ENCODE measurements at places on chromosomes 6 and 20. TPM values are rescaled to one million over a fixed set of nuclear protein-coding genes. Genes with fewer than 3 reads are reported as not detected.

The PGBD1 gene
- total RNA-seq: 6.9 TPM

DNA sequence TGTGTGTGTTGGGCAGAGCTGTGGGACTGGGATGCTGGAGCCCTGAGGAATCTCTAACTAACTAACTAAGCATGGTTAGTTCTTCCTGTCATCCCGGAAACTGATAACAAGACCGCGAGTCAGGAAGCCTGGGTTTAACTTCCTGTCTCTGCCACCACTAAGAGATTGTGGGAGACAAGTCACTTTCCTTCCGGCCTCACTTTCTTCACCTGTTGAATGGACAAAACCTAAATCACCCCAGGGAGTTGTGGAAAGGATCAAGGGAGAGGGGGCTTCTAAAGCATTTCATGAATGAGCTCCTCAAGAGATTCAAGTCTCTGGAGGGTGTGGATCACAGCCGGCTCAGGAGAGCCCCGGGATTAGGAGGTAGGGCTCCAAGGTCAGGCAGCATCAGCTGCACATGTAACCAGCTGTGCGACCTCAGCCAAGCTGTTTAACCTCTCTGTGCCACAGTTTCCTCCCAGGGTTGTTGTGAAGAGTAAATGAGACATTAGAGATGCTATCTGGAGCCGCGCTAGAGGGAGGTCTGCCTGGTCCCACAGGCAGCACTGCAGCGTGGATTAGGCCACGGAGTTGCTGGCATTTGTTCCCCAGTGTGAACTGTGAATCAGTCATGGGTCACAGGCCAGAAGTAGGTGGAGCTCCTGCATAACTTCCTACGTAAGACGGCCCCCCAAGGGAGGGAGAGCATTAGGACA is 105.1 kb downstream of the TOX2 start:
- DNase-seq: no peak

The KIAA0408 gene
- total RNA-seq: not detected

The CDH22 gene
- total RNA-seq: not detected

The DNAH8 gene
- total RNA-seq: not detected

GRCh38 chr6:116012471-116012949 is 48.2 kb downstream of the FRK start:
- peak; percentile 25 for DNase-seq

DNA sequence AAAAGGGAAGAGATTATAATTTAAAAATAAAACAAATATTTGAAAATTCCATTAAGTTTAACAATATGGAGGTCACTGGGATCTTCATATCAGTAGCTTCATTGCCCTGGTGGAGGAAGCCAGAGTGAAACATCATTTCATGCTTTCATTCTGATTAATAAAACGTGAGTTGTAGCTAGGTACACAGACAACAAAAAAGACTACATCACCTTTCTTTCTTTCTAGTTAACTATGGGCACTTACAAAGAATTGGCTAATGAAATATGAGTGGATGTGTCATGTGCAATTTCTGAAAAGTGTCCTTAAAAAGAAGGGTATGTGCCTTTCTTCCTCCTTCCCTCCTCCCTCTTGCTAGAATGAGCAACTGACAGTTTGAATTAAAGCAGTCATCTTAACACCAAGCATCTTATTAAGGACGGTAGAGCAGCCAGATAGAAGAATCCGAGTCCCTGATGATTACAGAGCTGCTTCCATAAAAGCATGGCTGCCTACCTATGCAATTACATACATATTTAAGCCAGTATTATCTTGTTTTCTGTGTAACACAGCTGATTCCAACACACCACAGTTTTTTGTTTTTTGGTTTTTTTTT is 3.4 kb downstream of the SERAC1 start:
- no peak for DNase-seq

GRCh38 chr6:47545223-47545622 is 67.6 kb downstream of the CD2AP start:
- no peak for DNase-seq

DNA sequence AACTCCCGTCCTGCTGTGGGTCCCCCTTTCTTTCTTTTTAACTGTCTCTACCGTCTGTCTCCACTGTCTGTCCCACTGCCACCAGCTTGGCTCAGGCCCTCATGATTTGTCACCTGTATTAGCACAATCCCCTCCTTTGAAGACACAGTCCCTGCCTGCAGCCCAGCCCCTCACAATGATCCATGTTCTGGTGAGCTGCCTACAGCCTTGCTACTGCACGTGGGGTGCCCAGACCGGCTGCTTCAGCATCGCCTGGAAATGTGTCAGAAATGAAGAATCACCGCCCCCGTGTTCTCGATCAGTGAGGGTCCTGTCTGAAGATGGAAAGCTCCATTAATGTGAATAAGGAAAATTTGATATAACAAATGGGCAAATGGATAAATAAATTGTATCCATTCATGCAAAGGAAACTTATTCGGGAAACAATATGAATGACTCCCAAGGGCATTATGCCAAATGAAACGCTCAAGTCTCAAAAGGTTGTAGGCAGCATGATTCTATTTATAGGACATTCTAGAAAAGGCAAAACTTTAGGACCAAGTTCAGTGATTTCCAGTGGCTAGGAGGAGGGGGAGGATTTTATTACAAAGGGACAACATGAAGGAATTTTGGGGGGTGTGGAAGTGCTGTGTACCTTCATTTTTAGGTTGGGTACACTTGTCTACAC is 59.4 kb upstream of the CD83 start:
- DNase-seq: no peak

GRCh38 chr6:147204843-147205311 is 660 bp downstream of the STXBP5 start:
- DNase-seq: no peak

DNA sequence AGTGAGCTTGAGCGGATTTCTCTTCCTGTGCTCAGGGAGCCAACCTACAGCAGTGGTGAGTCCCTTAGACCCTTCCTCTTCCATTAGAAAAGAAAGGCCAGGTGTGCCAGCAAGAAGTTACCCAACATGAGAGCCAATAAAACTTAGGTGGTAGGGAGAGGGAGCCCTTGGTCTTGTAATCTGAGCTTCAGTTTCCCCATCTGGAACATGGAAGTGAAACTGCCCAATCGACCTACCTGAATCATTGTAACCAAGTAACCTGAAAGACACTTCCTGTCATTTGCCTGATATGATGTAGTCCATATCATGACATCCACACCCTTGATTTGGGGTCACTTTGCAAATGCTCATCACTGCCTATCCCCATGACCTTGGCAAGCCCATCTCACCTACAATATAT is 66.4 kb downstream of the MDGA1 start:
- DNase-seq: no peak

GRCh38 chr6:114713690-114714089 is 370.9 kb upstream of the HS3ST5 start:
- no peak for DNase-seq

GRCh38 chr6:56440551-56440981 is 193.2 kb upstream of the COL21A1 start:
- no peak for DNase-seq

- DNase-seq: no peak
Observed at GRCh38 chr6:139713424-139713823, 339.0 kb upstream of the CITED2 start.

The CLDN20 gene
- total RNA-seq: not detected

DNA sequence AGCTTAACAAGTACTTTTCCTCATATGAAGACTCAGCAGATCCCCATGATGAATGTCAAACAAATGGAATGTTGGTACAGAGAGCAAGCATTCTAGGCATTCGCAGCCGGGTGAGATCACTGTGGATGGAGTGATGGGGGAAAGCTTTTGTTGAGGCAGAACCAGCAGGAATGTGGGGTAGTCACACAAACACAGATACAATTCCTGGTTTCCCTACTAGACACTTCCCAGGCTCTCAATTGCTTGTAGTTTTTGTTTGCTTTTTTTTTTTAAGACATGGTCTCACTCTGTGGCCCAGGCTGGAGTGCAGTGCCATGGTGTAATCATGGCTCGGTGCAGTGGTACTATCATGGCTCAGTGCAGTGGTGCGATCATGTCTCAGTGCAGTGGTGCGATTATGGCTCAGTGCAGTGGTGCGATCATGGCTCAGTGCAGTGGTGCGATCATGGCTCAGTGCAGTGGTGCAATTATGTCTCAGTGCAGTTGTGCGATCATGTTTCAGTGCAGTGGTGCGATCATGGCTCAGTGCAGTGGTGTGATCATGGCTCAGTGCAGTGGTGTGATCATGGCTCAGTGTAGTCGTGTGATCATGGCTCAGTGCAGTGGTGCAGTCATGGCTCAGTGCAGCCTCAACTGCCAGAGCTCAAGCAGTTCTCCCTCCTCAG is 15.4 kb upstream of the IER3 start:
- peak; percentile 97 for DNase-seq

The CRISP2 gene
- total RNA-seq: not detected

The TENT5A gene
- total RNA-seq: 15.4 TPM

DNA sequence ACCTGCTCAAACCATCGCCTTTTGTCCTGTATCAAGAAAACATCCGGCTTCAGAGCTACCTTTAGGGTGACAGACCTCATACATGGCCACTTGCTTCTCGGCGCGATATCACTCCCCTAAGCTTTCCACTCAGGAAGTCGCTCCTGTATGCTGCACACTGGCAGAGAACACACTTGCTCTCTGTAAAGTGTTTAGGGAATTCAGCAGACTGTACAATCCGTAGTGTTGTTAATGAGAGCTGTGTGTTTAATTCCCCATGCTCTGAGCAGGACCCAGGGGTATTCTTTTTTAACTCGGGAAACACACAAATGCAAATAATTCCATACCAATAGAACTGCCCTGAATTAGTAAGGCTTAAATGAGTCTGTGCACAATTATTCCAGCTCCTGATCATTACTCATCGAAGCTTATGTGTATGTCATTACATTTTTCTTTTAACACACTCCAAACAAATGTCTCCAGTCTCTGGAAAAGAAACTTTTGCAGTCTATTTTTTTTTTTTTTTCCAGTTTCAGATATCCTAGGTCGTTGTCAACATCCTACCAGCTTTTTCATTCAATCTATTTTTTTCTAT is 338.7 kb upstream of the ARID1B start:
- no peak for DNase-seq

The CFAP206 gene
- not detected for total RNA-seq

The ENPP1 gene
- 56.5 TPM for total RNA-seq

- DNase-seq: peak; percentile 59
Observed at GRCh38 chr6:11534561-11534960, 3.0 kb upstream of the TMEM170B start.

DNA sequence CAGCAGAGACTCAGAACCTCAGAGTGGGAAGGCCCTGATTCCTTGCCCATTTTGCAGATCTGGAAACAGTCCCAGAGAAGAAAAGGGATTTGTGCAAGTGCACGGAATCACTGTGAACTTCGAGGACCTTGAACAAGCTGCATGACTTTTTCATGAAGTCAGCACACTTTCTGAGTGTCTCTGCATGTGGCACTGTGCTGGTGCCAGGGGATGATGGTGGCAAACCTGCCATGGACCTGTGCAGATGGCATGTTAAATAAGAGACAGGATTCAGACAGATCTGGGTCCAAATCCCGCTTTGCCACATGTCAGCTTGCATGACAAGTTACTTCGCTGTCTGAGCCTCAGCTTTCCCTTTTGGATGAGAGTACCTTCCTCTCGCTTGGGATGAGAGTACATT is 26.8 kb downstream of the ZNF831 start:
- DNase-seq: no peak

The DSE gene
- total RNA-seq: 4.6 TPM

DNA sequence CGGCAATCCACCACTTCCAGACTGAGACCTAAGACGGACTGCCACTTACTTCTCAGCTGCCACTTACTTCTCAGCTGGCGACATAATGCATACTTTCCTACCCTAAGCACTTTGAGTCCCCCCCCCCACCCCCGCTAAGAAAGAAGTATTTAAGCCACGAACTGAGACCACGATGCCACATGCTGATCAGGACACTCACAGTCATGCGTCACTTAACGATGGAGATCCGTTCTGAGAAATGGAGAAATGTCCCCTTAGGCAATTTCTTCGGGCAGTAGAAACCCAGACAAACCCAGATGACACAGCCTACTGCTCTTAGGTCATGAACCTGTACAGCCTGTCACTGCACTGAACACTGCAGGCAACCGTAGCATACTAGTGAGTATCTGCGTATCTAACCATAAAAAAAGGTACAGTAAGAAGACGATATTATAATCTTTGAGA is 690 bp downstream of the IFNGR1 start:
- DNase-seq: peak; percentile 36

DNA sequence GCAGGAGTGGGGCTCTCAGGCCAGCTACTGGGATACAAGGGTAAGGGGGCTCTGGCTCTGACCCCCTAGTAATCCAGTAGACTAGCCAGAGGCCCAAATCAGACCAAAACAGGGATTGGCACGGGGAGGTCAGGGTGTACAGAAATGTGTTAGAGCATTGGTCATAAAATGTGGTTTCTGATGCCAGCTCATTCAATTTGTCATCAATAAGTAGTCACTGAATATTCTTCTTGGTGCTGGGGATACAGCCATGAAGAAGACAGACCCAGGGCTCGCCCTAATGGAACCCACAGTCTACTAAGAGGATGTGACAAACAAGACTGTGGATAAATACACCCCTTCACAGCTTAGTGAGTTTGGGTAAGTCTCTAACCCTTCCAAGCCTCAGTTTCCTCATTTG is 11.1 kb downstream of the MAP1LC3A start:
- no peak for DNase-seq

GRCh38 chr6:37207903-37208456 is 38.0 kb downstream of the PIM1 start:
- peak; percentile 87 for DNase-seq

The CEP250 gene
- 55.3 TPM for total RNA-seq

The RAD21L1 gene
- total RNA-seq: not detected

- DNase-seq: no peak
Observed at GRCh38 chr6:43860285-43860684, 90.3 kb downstream of the VEGFA start.

DNA sequence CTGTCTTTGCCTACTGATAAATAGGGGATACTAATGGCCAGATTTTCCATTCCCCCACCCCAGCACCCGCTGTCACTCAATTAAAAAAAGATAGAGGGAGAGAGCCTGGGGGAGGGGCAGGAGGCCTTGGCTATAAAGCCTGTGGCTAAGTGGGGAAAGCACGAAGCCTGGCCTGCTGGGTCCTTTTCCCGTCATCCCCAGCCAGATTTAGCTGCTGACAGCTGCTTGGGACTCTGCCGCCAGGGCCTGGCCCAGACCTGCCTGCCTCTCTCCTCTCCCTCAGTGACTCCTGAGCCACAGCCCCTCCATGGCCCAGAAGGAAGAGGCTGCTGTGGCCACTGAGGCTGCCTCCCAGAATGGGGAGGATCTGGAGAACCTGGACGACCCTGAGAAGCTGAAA is at the start of gene APOBEC2:
TSS of gene APOBEC2 (plus strand) at position 162 of the 400 bp plus-strand sequence. CDS start at position 308, 146 bp downstream.
- DNase-seq: no peak

The KCNQ5 gene
- not detected for total RNA-seq

- DNase-seq: no peak
Observed at GRCh38 chr6:18410412-18410811, 23.3 kb downstream of the RNF144B start.

The OPRL1 gene
- total RNA-seq: 0.27 TPM

- no peak for DNase-seq
Observed at GRCh38 chr20:48154040-48154765, 368.9 kb upstream of the SULF2 start.
